ENCODE measurements at places on chromosomes 2 and 18. TPM values are rescaled to one million over a fixed set of nuclear protein-coding genes. Genes with fewer than 3 reads are reported as not detected.
A peak's percentile ranks its signal among the peaks of the same experiment; 100 is the strongest.

- H3K4me1 ChIP-seq: no peaks in the 10 kb centered on the region
- no peak overlapping the region for H3K27ac ChIP-seq
- no peak overlapping the region for H3K4me3 ChIP-seq
- H3K36me3 ChIP-seq: peaks cover 31% of the 10 kb centered on the region
Measured at GRCh38 chr2:169891593-169892298, 64.5 kb downstream of the UBR3 start.

DNA sequence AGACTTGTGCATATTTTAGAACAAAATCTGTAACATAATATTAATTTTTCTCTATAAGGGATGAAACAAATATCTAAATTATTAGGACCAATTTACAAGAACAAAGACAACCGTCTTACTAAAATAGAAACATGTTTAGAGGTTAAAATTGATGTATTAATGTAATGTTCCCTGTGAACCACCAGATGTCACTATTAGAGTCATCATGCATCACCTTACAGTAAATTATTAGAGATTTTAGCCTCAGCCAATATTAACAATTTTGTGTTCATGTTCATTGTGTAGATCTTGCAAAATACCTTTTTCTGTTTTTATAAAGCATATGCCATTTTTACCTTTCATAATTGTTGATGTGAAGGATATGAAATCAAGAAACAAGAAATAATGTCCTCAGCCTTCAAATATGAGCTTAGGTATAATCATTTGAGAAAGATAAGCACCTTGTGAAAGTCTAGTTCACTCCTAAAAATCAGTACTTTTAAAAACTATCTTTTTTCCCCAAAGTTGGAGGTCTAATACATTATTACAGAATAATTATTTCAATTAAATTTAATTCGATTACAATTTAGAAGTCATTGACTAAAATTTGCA, 344.3 kb upstream of the KCNH7 start:
- no peak overlapping the region for H3K27ac ChIP-seq
- no peaks in the 10 kb centered on the region for H3K4me1 ChIP-seq
- DNase-seq: no peak

DNA sequence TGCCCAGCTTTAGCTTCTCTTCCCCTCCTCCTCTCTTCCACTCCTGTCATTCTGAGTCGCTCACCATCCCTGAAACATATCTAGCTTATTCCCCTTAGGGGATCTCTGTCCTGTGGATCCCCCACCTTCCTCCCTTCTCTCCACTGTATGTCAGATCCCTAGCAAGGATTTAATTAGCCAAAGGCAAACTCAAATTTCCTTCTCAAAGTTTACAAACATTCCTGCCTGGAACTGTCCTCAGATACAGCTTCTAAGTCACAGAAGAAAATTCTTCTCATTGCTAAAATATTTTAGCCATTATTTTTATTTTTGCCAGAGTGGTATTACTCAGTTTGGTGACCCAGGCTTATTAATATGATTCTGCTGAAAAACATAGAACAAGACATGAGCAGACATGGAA, 315.3 kb downstream of the CYP26B1 start:
- H3K27me3 ChIP-seq: peaks cover 3% of the 10 kb centered on the region
- H3K36me3 ChIP-seq: no peaks in the 10 kb centered on the region

DNA sequence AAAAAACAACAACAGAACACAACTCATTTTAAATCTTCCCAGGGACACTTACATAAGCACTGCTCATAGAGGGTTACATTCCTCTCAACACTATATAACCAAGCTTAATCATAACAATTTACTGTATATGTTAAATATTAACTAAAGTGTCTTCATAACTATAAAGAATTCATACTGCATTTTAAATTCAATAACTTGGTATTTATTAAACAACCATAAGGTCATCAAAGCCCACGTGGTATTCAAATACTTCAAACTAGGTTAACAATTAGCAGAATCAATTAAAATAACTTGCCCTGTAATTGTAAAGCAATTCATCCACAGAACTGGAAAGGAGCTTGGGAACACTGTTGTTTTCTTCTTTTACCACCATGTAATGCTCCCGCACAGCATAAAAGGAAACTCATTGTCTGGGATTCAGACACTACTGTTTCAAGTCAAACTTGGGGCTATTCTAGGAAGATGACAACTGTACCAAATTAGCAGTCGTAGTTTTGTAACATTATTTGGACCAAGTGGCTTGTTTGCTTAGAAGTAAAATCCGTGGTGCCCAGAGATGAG, 10.4 kb downstream of the GAREM1 start:
- no peaks in the 10 kb centered on the region for H3K36me3 ChIP-seq
- DNase-seq: no peak
- H3K27me3 ChIP-seq: peaks cover 24% of the 10 kb centered on the region
- H3K4me1 ChIP-seq: no peaks in the 10 kb centered on the region
- H3K4me3 ChIP-seq: no peak overlapping the region

- peaks cover 58% of the 10 kb centered on the region for H3K36me3 ChIP-seq
- H3K4me1 ChIP-seq: no peaks in the 10 kb centered on the region
Measured at GRCh38 chr18:37019157-37019827, 190.4 kb downstream of the KIAA1328 start.

GRCh38 chr18:72667932-72668331, 123.8 kb upstream of the CBLN2 start:
- DNase-seq: no peak
- H3K36me3 ChIP-seq: no peaks in the 10 kb centered on the region
- H3K4me3 ChIP-seq: no peak overlapping the region
- no peaks in the 10 kb centered on the region for H3K4me1 ChIP-seq

DNA sequence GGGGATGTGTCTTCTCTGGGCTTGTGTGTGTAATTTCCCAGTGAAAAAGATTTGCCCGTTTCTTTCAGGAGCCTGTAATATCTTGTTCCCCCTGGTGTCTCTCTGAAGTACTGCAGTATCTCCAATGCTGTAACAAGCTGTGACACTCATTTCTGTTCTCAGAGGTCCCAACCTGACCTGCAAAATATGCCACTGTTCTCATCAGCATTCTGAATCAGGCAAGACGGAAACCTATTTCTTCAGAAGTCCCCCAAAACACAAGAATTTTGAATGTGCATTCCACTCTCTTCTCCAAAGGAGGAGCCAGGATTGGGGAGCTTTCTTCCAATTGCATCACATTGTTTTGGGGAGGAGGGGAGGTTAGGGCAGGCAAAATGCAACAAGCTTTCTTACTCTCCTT, 77.0 kb upstream of the CNGA3 start:
- H3K27me3 ChIP-seq: peaks cover 7% of the 10 kb centered on the region
- DNase-seq: no peak
- no peaks in the 10 kb centered on the region for H3K36me3 ChIP-seq
- no peak overlapping the region for H3K27ac ChIP-seq
- no peaks in the 10 kb centered on the region for H3K4me1 ChIP-seq

- H3K27ac ChIP-seq: peak overlapping the region; percentile 47
- H3K4me3 ChIP-seq: peak overlapping the region; percentile 89
- peaks cover 11% of the 10 kb centered on the region for H3K4me1 ChIP-seq
- no peaks in the 10 kb centered on the region for H3K27me3 ChIP-seq
- H3K36me3 ChIP-seq: no peaks in the 10 kb centered on the region
Measured at GRCh38 chr18:35376393-35376741, 770 bp downstream of the ZNF396 start.

- no peak for DNase-seq
- peaks cover 60% of the 10 kb centered on the region for H3K27me3 ChIP-seq
- no peaks in the 10 kb centered on the region for H3K36me3 ChIP-seq
- no peak overlapping the region for H3K27ac ChIP-seq
- H3K4me1 ChIP-seq: peaks cover 5% of the 10 kb centered on the region
Measured at GRCh38 chr2:38613126-38613848, 10.6 kb upstream of the HNRNPLL start.

DNA sequence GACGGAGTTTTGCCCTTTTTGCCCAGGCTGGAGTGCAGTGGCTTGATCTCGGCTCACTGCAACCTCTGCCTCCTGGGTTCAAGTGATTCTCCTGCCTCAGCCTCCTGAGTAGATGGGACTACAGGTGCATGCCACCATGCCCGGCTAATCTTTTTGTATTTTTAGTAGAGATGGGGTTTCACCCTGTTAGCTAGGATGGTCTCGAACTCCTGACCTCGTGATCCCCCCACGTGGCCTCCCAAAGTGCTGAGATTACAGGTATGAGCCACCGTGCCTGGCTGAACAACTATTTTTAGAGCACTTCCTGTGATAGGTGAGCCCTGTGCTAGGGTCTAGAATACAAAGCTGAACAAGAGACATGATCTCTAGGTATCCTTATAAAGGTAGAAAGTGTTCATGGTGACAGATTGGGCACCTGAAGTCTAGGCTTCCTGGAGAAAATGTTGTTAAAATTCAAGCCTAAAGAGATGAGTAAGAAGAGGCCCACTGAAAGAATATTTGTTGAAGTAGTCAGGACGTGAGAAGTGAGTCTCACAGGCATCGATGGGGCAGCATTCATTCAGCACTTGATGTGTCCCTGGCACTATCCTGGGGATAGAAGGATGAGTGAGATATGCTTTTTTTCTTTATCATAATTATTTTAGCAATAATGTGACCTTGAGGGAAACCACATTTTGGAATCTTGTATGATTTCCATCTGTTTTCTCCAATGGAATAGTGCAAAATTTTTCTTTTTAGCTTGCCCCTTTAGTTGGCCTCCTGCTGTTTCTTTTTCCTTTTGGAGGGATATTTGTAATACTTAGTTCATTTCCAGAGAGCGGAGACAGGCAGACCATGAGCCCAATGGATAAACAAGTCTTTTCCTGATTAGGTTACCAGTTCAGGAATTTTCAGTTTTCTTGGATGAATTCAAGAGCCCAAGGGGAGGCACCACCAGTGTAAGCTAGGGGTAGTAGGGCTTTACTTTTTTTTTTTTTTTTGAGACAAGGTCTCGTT, 5.1 kb downstream of the ZNF236 start:
- no peak for DNase-seq
- H3K4me3 ChIP-seq: no peak overlapping the region
- H3K27me3 ChIP-seq: no peaks in the 10 kb centered on the region
- H3K27ac ChIP-seq: peak overlapping the region; percentile 3
- H3K36me3 ChIP-seq: peaks cover 4% of the 10 kb centered on the region

DNA sequence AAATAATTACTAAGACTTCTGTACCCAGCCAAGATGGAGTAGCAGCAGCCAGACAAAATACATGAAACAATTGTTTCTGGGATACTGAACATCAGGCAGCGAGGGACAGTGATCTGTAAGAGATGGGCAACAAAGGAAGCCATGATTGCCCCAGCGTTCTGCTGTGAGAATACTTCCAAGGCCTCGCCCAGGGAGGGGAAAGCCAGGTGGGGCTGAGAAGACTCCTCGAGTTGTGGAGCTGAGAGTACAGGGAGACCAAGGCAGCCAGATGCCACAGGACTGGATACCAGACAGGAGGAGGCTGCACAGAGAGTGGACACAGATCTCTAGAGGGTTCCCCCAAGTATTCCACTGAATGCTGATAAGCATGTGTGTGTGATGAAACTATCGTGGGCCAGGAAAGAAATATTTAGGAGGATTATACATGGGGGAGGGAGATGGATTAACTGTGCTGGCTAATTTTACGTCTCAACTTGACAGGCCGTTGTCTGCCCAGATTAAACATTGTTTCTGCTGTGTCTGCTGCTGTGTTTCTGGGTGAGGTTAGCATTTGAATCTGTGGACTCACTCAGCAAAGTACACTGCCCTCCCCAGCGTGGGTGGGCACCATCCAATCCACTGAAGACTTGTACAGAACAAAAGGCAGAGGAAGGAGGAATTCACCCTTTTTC, 10.2 kb upstream of the LIMS2 start:
- no peak overlapping the region for H3K4me3 ChIP-seq
- no peak for DNase-seq
- peaks cover 6% of the 10 kb centered on the region for H3K36me3 ChIP-seq
- H3K4me1 ChIP-seq: peaks cover 6% of the 10 kb centered on the region

GRCh38 chr2:210252699-210253606, 27.7 kb upstream of the ACADL start:
- H3K36me3 ChIP-seq: no peaks in the 10 kb centered on the region
- H3K27me3 ChIP-seq: no peaks in the 10 kb centered on the region
- no peaks in the 10 kb centered on the region for H3K4me1 ChIP-seq
- H3K27ac ChIP-seq: no peak overlapping the region
- no peak for DNase-seq

- H3K4me3 ChIP-seq: no peak overlapping the region
- no peak for DNase-seq
- no peaks in the 10 kb centered on the region for H3K4me1 ChIP-seq
- no peak overlapping the region for H3K27ac ChIP-seq
Measured at GRCh38 chr2:136034629-136035028, 49.2 kb upstream of the DARS1 start.

DNA sequence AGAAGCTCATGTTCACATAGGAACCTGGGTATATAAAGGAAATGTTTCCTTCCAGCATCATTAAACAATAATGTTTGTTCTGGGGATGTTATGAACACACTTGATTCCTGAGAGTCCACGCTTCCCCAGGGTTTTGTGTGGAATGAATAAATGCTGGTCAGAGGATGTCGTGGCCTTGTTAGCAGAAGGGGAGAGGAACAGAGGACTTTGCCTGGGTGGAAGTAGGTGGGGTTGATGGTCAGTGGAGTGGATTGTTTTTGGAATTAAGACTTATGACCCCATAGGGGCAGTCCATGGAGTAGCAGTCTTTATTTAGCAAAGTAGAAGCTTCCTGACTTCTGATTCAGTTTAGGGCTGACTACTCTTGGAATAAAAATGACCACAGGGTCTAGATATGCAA, 139.6 kb downstream of the MYO1B start:
- no peaks in the 10 kb centered on the region for H3K36me3 ChIP-seq
- no peak for DNase-seq
- no peak overlapping the region for H3K27ac ChIP-seq
- H3K4me3 ChIP-seq: no peak overlapping the region

GRCh38 chr18:73060666-73061288, 193.0 kb upstream of the NETO1 start:
- no peak overlapping the region for H3K27ac ChIP-seq
- H3K4me3 ChIP-seq: no peak overlapping the region
- no peaks in the 10 kb centered on the region for H3K36me3 ChIP-seq
- H3K27me3 ChIP-seq: no peaks in the 10 kb centered on the region

DNA sequence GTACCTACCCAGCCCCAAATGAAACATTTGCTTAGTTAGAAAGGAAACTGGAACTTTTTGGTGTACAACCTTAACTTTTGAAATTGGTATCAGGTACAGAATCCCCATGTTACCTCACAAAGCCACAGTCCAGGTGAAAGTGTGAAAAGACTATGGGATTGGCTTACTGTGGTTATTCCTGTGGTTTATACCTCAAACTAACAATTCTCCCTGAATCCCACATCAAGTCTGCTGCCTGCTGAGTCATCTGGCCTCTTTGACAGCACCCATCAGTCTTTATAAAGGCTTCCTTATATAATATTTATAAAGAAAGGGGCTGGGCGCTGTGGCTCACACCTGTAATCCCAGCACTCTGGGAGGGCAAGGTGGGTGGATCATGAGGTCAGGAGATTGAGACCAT, 164.6 kb downstream of the TMEM247 start:
- no peaks in the 10 kb centered on the region for H3K27me3 ChIP-seq
- no peak overlapping the region for H3K27ac ChIP-seq
- no peaks in the 10 kb centered on the region for H3K4me1 ChIP-seq
- H3K36me3 ChIP-seq: peaks cover 18% of the 10 kb centered on the region
- no peak overlapping the region for H3K4me3 ChIP-seq

GRCh38 chr18:47100212-47100831, 50.0 kb downstream of the HDHD2 start:
- peaks cover 13% of the 10 kb centered on the region for H3K36me3 ChIP-seq
- no peak overlapping the region for H3K4me3 ChIP-seq
- no peak overlapping the region for H3K27ac ChIP-seq
- DNase-seq: peak; percentile 24
- H3K4me1 ChIP-seq: no peaks in the 10 kb centered on the region

The ZNF396 gene
- 2.2 TPM for total RNA-seq

The SLC19A3 gene
- not detected for total RNA-seq

The CABLES1 gene
- total RNA-seq: 34.6 TPM

Data from activated B cell treated with CpG ODN at 0.5 μM for 24 hours (primary cell).